ENCODE measurements at places on chromosomes 11 and 22. TPM values are rescaled to one million over a fixed set of nuclear protein-coding genes. Genes with fewer than 3 reads are reported as not detected.

Gene SLC22A9
- total RNA-seq = not detected

Gene SCGB1D2
- total RNA-seq = not detected

Gene APOA1
- total RNA-seq = 10.4 TPM

Gene FXYD2
- total RNA-seq = not detected

Gene CATSPER1
- total RNA-seq = not detected

Gene KCNK4
- not detected for total RNA-seq

Gene MN1
- 1.8 TPM for total RNA-seq
